ENCODE measurements at places on chromosomes 2 and 18.

DNA sequence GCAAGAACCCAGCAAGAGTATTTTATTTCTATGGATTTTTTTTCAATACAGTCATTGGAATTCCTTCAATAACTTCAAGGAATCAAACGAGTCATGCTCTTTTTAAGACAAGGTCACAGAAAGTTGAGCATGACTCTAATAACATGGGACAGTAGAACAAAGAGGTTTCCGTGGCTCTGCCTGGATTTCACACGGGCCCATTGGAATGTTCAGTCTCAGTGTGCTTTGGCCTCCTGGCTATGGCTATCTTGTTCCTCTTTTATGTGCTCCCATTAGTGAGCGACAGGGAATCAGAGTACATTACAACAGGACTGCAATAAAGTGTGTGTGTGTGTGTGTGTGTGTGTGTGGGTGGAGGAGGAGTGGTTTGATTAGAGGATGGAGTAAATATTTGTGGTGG is 312.4 kb downstream of the DCC start:
- DNase-seq = no peak

- DNase-seq = no peak
These were observed 48.6 kb downstream of the KLHL14 start for GRCh38 chr18:32724071-32724749.

- no peak for DNase-seq
These were observed 40.4 kb upstream of the C1D start for GRCh38 chr2:68103030-68103708.

GRCh38 chr2:64952511-64953482 is 36.4 kb upstream of the SLC1A4 start:
- no peak for DNase-seq
